Stimulated activated CD8-positive, alpha-beta memory T cell treated with anti-CD3 and anti-CD28 coated beads, Interleukin-7, amount 100 ng/mL, for 4 hours (primary cell): ENCODE measurements at places on chromosomes 13 and 19.

GRCh38 chr19:4009990-4010807, 2.7 kb downstream of the PIAS4 start:
- DNase-seq = no peak

DNA sequence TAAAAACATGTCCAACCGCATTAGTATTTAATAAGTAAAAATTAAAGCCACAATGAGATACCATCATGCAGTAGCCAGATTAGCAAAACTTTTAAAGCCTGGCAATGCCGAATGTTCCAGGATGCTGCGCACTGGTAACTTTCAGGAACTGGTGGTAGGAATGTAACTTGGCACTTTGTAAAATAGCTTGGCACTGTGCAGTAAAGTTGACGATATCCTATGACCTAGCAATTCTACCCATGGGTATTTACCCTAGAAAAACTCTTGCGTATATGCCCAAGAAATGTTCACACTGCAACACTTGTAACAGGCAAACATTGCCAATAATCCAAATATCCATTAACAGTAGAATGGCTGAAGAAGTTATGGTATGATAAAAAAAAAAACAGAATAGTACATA, 97.7 kb downstream of the SPACA7 start:
- no peak for DNase-seq

DNA sequence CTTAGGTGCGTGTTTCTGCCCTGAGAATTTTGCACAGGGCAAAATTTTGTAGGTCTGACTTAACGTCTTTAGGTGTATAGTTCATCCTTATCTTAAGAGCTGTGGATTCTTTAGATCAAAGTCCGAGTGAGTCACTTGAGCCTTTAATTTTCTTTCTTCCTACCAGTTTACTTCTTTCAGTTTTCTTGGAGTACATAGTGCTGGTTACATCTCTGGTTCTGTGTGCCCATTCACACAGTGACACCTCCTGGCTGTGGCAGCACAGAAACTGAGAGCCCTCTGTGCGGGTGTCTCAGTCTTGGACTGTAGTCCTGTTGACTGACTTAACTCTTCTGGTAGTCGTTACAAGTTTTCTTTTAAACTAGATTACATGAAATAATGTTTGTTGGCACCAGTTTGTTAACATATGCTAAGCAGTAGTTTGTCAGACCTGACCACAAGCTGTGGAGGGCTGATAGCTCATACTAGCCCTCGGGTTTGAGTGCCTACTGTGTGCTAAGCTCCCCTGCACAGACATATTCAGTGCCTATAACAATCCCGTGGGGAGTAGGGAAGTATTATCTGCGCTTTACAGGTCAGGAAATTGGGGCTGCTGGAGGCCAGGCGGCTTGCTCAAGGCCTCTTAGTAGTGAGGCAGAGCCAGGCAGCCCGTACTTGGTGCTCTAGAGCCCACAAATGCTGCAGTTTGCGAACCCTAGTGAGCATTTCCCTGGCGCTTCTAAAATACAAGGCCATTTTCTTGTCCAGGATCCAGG, 1.6 kb downstream of the GATAD2A start:
- peak; percentile 39 for DNase-seq

DNA sequence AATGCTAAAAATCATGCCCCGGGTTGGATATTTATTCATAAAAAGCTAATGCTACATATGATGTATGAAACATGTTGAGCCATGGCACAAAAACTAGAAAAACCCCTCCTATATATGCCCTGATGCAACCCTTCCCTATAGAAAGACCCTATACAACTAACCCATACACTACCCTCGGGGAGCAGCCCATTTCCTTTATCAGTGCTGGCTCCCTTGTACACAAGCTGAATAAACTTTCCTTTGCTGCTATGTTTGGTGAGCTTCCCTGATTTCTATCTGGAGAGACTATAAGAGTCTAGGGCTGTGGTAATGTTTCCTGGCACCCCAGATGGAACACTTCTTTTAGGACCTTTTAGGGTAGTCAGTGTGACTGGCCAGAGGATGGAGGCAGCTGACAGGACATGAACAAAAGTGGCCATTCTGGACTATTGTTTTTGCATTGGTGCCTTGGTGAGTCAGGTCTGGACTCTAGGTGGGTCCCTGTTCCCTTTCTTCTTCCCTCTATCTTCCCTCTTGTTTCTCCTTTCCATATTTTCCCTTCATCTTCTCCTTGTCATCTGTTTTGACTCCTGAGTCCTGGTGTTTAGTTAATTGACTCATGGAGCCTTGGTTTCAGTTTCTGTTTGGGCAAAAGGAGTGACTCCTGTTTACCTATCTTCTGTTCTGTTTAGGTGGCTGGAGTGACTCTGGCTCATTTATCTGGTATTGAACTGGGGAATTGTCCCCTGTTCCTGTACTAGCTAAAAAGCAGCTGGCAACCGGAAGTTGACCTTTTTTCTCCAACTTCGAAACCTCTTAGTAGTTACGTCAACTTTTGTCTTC, 1321.8 kb upstream of the PCDH9 start:
- no peak for DNase-seq

DNA sequence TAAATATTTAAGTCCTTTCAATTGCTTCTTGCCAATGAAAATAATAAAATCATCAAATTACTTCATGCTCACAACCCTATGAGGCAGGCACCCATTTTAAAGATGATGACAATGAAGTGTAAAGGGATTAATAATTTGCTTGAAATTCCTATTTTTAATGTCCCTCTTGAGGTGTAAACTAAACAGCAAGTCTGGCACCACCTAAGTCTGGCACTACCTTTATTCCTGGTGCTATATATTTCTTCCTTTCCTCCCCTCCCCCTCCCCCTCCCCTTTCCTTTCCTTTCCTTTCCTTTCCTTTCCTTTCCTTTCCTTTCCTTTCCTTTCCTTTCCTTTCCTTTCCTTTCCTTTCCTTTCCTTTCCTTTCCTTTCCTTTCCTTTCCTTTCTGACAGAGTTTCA, 42.2 kb downstream of the FLT1 start:
- DNase-seq = no peak

DNA sequence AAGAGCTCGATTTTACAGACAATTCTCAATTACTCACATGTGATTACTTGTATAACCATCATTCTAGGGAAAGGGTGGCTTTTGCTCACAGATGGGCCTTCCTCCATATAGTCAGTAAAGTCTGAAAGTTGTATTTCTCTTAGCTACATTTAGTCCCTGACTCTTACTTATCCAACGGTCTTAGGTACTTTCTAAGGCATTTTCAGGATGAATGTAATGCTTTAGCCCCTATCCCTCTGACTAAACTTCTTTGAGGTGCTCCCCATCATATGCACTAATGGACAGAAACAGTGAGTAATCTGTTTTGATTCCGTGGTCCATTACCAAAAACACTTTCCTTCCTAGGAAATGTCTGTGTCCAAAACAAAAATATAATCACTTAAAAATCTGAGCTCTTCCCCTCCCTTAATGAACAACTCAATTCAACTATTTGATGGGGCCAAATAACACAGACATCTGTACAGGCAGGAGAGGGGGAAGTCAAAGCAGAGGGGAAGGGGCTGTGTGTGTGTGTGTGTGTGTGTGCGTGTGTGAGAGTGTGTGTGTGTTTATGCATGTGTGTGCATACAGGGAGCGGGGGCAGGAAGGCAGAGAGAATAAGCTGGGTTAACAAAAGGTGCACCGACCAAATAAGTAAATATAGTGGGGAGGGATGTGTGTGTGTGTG, 84.9 kb downstream of the USP12 start:
- no peak for DNase-seq
